ENCODE measurements at places on chromosomes 16 and 17.
A peak's percentile ranks its signal among the peaks of the same experiment; 100 is the strongest.

DNA sequence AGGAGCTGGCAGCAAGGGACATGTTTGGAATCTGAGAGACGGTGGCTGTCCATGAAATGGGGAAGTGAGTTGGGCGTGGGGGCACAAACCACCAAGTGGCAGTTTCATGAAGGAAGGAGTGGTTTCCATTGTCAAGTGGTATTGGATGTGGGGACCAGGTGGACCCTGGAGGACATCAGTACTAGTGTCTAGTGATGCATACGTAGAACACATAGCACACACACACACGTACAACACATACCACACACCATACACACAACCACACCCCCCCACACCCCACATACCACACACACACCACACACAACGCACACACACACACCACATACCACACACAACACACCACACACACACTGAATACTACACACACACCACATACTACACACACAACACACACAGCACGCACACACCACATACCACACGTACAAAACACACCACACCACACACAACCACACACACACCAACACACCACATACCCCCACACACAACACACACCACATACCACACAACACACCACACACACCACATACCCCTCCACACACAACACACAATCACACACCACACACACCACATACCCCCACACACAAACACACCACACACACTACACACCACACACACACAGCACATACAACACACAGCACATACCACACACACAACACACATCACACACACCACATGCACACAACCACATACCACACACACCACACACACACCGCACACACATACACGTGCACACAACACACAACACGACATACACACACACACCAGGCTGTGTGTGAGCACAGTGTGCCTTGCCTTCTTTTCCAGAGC, 41.1 kb upstream of the GSE1 start:
- no peak for DNase-seq

DNA sequence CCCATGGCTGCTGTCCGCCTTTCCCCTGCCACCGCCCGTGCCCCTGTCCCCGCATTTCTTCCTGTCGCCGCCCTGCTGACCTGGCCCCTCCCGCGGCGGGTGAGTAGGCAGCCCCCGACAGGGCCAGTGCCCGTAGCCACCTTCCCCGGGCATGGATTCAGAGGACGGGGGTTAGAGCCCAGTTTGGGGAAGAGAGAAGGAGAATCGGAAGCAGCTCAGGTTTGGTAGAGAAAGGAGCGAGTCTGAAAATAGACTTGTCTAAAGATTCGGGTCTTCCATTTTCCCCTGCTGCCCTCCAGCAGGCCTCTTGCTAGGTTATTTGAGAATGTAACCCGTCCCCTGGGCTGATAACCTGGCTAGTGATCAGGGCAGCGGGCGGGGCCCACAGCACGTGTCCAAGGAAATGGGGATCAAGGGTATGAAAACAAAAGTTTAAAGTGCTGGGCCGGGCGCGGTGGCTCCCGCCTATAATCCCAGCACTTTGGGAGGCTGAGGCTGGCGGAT, 7.9 kb upstream of the CLDN9 start:
- DNase-seq, result no peak

DNA sequence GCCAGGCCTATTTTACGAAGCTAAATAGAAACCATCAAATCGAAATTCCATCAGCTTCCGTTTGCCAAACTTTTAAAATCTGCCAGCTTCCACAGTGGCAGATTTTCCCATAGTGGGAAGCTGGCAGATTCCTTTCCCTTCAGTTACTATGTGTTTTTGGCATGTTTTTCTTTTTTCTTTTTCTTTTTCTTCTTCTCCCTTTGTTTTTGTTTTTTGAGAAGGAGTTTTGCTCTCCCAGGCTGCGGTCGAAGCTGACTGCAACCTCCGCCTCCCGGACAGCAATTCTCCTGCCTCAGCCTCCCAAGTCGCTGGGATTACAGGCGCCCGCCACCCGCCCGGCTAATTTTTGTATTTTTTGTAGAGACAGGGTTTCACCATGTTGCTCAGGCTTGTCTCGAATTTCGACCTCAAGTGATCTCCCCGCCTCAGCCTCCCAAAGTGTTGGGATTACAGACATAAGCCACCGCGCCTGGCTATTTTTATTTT, 684 bp upstream of the CWC25 start:
- DNase-seq, result no peak

DNA sequence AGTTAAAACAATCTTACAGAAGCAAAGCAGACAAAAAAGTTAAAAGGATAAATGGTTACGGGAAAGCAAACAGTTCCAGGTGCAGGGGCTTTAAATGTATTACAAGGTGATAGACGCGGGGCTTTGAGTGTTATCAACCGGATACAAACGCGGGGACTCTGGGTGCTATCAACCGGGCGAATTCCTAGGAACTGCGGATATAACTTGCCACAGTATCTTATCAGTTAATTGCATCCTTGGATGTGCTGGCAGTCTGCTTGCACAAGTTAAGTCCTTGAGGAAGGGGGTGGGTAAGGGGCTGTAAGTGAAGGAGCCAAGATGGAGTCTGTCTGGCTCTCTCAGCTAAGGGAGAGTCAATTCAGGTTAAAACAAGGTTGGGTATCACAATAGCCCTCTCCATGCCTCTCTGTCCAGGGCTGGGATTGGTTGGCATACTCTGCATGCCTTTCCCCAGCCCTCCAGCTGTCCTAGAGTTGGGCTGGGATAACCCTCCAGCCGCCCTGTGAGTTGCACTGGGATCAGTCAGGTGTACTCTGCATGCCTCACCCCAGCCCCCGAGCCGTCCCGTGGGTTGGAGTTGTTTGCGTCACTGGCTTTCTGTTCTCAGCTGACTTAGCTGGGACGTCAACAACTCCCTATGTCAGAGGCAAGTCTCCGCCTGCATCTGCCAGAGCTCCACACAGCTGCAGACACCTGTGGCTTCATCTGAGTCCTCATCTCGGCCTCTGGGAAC, 40.9 kb downstream of the TMEM235 start:
- DNase-seq, result no peak

DNA sequence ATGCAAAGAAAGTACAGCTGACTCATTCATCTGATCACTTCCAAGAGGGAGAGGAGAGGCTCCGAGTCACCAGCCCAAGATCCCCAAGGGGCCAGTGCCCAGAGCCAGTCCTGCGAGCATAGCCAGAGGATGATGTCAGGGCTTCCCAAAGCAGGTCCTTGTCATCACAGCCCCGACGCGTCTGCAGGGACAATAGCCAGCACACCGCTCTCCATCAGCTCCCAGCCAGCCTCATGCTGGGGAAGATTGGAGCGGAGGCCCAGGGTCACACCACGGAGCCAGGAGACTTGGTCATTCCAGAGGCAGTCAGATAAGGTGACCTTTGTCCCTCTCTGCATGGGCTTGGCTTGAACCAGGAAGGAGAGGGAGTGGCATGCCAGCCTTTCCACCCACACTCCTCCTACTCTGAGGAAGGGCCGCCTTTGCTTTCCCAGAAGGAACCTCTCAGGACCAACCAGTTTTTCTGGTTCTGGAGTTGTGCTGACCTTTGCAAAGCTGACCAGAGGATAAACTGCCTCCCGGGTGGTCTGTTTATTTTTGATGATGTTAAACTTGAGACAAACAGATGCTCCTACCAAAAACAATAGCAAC, 58.3 kb upstream of the ARHGAP44 start:
- peak; percentile 85 for DNase-seq

DNA sequence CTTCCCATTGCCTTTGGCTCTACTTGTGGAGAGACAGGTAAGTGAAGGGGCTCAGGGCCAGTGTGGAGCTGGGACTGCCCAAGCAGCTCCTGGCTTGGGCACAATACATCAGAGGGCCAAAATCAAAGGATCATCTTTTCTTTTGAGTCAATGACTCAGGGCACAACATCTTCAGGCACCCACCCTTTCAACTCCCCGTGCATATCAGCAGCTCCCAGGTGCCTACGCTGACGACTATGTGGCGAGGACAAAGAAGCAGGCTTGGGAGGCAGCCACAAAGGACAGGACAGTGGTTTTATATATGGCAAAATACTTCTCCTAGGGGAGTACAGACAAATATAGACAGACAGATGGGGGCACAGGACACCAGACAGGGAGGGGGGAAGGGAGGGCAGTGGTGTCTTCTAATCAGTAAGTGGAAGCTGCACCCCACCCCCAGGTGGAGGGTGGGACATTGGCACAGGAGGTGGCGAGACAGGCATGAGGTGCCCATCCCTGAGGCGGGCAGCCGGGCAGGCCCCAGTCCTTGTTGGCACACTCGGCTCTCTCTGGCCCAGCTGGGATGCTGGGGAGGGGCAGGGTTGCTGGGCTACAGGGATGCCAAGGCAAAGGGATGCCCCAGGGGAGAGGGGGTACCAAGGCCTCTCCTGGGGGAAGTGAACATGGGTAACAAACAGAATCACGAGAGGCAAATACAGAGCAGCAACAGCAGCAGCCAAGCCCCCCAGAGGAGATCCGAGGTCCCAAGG, 7.7 kb upstream of the ARL5C start:
- DNase-seq, result no peak

DNA sequence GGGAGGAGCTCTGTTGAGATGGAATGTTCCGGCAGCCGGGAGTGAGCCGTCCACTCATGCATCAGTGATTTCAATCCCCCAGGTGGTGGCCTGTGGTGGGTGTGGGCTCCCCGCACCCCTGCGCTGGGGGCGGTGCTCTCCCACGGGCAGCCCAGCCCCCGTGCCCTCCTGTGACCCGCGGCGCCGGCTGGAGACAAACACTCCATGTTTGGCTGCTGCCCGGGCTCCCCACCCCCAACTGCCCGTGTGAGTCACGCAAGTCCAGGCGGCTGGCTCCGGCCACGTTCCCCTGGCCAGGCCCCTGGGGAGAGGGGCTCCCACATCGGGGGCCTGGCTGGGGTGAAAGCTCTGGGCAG, 29.4 kb downstream of the CACNA1H start:
- DNase-seq, result no peak

DNA sequence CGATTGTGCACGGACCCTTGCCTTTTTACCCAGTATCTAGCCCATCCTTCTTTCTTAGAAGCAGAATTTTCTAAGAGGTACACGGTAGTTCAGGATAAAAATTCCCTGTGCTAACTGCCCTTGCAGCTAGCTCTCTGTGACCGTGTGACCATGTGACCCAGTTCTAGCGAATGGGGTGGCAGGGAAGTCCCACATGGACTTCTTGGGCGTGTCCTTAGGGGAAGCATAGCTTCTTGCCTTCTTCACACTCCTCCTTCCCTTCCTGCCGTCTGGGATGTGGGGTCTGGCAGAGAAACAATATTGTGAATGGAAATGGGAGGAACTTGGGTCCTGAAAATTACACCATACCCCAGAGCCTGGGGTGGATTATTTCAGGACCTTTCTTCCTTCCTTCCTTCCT, 670.7 kb downstream of the MAF start:
- DNase-seq, result no peak

- DNase-seq, result no peak
Observed at GRCh38 chr17:44345454-44346026, 438 bp downstream of the GRN start.

DNA sequence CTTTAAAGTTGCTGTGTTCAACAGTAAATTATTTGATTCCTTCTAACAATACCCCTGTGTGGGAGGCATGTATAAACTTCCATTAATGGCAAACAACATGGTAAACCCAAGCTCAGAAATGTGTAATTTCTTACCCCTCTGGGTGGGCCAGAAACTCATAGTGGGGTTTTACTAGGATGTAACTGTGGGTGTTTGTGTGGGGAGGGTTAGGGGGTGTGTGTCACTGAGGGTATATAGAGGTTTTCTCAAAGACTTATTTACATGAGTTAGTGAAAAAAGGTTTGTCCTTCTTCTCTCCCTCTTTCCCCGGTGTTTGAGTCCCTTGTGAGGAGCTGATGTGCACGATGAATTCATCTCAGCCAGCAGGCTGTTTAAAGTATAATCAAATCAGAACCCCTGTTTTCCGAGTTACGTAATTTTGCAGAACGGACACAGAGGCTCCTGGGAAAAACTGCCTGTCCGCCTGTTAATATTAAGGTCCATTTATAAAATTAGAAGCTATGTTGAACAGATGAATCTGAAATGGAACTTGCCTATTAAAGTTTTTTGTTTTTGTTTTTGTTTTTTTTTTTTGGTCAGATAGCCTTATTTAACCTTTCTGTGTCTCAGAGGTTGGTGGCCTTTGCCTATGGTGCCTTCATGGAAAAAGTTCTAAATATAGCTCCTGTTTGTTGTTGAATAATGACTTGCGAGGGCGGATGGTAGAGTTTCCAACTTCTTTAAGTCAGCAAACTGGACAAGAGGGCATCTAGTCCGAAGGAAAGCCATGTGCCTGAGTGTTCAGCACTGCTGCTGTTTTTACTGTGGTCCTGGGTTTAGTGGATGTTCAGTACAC, 73.3 kb downstream of the MSI2 start:
- DNase-seq, result no peak

DNA sequence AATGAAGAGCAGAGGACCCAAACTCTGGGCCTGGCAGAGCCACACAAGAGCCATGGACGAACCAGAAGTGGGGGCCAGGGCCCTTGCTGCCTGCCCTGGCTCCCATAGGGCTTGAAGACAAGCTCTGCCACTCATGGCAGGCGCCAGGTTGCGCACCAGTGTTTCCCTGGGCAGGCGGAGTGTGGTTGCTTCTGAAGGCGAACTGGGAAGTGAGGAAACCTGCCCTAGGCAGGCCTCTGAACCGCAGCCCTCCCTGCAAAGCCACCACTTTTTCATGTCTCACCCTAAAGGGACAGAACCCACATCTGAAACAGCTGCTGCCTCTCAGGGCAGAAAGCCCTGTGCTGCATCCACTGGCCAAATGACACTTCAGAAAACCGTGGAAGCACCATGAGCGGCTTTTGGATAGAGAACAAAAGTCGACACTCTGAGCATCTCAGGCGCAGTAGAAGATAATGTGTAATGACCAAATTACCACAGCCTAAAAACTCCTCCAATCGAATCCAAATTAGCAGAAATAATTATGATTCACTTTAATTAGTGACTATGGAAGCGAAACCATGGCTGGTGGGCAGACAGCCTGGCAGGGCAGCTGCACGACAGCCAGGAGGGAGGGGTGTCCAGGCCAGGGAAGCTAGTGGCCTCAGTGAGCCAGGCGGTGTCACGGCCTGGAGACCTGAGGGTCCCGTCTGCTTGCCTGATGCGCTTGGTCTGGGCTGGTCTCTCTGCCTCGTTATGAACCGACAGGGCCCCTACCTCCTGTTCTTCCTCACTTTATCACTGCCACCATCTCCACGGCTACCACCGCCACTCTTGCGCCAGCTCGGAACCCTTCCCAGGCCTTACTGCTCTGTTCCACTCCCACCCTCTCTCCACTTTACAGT, 59.1 kb downstream of the PRMT7 start:
- no peak for DNase-seq

DNA sequence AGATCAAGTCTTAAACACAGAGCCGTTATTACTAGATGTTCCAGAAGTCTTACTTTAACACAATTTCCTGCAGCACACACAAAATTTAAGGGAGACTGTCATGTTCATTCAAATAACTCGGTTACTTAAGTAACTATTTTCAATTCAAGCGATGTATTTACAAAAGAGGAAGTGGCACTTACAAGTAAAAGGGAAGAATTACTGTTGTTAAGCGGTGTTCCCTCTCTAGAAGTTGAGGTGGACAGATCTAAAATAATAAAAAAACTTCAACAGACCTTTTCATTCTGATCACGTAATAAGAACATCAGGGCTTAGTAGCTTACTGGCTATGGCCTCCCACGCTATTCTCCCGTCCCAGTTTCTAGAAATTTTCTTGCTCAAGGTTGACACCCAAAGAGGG, 26.2 kb upstream of the TXNDC11 start:
- DNase-seq, result no peak

- DNase-seq, result no peak
Observed at GRCh38 chr16:3242709-3243108, 7.8 kb upstream of the ZNF200 start.

All from LNCaP clone FGC (cell line).